ENCODE measurements at places on chromosomes 5 and 9.

DNA sequence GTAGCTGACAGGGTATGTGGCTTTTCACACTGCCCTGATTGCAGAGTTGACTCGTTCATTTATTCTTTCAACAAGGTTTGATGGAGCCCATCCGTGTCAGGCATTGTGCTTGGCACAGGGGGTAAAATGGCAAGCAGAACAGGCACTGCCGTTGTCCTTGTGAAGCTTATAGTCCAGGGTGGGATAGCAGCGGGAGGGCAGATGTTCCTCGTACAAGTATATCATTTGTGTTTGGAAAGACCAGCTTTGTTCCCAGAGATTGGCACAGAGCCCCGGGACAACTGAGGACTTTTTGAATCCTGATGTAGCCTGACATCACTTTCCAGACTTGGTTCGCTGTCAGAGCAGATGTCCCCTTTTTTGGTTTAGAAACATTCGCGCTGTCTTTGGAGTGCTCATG, 50.9 kb downstream of the MVB12B start:
- DNase-seq, result no peak

- DNase-seq, result peak; percentile 76
Observed at GRCh38 chr5:154857530-154858296, 714 bp upstream of the CNOT8 start.

DNA sequence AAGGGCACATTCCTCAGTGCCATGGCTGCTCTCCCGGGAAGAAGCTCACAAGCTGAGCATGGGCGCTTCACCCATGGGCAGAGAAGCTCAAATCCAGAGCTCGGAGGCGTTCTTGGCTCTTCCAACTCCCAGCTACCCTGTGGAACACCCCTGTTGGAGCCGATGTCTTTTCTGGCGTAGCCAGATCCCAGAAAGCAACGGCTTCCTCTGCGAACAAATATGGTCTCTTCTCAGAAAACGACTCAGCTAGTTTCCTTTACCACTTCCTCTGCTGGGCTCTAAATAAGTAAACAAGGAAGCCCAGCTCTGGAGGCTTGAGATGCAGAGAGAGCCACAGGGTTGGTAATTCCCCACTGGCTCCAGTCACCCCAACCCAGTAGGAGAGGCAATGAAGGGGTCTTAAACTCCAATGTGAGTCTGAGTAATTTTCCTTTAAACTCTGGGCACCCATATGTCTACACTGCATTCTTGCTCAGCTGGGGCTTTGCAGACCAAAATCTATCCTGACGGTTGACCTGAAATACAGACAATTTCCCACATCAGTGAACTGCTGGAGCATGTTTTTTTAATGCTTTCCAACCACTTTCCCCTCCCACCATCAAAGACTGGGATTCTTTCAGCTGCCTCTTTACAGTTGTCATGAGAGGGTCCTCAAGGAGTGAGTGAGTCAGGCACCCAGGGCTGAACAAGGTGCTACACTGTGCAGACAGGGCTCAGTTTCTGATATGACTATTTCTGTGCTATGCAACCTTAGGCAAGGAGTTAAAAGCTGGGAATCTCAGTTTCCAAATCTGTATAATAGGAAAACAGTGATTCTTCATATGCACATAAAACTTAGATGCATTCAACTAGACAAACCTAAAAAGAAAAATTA, at the start of gene LCP2:
TSS of gene LCP2 (minus strand) at position 189 of the 874 bp plus-strand sequence. CDS start at position 23, 166 bp downstream.
- no peak for DNase-seq

DNA sequence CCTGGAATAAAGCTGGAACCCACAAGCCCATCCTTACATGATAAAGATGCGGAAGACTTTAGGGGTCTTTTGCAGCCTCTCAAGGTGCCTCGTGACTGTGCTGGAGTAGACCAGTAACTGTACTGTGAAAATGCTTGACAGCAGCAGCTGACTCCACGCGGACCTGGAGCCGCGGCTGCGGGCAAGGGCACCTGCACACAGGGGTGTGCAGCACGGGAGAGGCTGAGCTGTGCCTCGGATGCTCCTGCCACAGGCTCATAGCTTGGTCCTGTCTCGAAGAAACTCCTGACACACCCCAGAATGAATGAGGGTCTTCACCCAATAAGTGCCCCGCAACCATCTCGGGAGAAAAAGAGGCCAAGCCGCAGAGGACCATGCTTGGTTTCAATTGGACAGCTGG, 40.3 kb upstream of the CEP72 start:
- no peak for DNase-seq

GRCh38 chr5:140108093-140109017, 5.6 kb upstream of the PURA start:
- no peak for DNase-seq

- no peak for DNase-seq
Observed at GRCh38 chr5:96219580-96220281, 213.3 kb downstream of the PCSK1 start.

- DNase-seq, result no peak
Observed at GRCh38 chr5:15007646-15008045, 136.1 kb upstream of the ANKH start.

DNA sequence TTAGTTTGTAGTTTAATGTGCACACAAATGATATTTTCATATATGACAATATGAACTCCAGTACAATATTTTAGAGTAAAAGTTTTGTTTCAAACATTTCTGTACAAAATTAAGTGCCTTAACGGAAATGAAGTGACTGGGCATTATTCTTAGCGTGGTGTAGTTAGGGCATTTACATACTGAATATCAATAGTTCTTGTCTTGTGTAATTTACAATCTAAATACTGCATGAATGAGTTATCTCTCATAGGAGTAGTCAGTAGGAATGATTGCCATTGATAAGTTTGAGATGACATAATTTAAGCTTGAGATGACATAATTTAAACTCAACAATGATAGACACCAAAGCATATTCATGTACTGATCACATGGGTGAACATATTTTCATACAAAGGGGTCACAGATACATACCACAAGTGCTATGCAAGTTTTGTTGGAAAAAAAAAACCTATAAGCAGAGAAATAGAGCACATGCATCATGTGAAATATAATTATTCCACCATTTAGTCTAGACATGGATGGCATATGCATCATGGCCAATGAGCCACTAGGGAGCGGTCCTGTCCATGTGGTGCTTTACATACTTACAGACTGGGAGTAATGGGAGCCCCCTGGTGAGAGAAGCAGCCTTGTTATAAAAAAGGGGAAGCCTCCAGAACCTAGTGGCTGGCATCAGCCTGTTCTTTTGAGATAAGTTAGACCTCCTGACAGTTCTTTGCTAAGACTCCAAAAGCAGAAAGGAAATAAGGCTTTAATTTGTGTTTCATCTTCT, 1523.9 kb downstream of the MAT2B start:
- no peak for DNase-seq

- DNase-seq, result no peak
Observed at GRCh38 chr9:14770592-14770991, 48.1 kb upstream of the CER1 start.

DNA sequence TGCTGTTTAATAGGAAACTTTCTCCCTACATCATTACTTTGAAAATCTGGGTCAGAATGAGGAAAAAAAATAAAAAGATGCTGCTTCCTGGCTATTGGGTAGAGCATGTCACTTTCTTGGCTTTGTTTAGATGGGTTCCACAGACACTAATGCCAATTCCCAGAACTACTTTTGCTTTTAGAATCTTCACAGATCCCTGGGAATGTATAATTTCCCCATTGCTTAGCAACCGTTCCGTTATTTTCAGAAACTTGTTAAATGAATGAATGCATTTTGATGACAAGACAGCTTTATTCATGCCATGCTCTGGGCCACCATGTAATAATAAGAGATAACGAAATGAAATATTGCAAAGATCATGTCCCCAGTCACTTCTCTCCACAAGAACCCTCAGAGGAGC, 126.5 kb upstream of the TRPC7 start:
- no peak for DNase-seq

DNA sequence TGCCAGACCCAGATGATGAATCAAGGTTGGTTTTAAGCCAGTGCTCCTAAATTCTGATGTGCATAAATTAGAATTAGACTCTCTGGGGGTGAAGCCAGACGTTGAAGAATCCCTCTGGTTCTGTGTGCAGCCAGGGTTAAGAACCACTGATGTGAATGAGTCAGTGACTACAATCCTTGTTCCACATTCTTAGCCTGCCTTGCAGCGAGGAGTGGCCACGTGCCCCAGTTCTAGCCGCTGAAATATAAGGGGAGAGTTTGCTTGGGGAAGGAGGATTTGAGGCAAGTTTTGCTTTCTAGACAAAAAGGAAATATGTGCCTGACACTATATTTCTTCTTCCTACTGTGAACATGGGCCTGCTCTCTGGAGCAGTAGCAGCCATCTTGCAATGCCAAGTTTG, 34.2 kb upstream of the MSH3 start:
- no peak for DNase-seq

DNA sequence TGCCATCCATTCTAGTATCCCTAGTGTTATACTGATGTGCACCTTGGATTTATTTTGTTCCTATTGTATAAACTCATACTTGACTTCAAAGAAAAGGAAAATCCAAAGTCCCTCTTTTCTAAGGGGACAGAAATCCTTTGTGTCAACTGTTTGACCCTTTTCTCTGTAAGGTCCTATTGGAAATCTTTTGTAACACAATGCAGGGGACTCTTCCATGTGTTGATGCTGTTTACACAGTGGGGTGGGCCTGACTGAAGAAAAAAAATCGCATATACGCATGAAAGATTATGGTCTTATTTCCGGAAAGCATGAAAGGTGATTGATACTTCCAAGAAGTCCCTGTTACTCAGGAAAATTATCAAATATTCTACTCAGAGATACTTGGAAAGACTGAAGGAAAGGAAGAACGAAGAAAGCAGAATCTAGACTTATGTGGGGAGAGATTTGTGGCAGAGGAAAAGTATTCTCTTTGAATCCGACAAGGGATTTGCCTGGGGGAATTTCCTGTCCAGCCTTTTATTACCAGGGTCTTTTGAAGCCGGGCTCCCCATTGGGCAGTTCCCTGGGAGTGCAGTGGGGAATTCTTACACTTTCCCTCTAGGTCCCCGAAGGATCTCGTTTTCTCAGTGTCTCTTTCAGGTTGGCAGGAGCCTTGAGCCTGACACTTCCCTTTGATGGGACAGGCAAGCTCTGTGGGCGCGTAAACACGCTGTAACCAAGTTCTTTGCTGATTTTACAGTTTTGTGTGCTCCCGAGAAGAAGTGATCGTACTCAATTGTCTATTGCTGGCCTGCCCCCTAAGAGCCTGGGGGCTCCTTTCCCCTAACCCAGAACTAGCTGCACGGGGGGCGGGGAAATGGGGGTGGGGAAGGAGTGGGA, 779 bp upstream of the VCAN start:
- no peak for DNase-seq

DNA sequence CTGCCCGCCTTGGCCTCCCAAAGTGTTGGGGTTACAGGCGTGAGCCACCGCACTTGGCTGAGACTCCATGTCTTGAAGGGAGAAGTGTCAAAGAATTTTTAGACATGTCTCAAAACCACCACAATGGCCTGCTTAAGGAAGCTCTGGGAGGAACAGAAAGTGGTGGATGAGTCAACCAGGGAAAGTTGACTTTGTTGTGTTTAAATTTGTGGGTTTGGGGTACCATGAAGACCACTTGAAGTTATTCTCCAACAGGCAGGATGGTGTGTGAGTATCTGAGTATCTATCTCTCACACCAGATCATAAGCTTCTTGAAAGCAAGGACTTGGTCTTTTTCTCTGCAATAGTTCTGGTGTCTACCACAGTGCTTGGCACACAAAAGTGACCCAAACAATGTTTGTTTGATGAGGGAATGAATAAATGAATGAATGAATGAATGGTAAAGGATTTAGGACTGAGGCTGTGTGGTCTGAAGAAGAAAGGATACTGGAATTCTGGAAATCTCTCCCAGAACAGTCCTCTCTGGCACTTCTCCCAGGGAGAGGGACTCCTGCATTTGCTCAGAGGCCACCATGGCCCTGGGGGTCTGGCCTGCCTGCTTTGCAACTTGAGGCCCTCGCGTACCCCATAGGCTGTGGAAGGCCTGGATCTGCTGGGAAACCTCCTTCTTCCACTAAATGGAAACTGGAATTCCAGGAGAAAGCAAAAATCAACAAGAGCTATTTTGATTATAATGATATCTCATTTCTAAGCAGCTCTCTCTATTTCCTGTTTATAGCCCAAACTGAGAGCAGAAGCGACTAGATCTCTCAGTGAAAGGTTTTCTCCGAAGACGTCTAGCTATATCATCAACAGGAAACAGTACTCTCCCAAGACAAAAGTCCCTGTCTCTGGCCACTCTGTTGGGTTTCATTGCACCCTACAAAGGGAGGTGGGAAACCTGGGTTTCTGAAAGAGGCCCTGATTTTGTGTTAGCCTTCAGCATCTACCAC, 187.9 kb downstream of the PALM2AKAP2 start:
- no peak for DNase-seq

DNA sequence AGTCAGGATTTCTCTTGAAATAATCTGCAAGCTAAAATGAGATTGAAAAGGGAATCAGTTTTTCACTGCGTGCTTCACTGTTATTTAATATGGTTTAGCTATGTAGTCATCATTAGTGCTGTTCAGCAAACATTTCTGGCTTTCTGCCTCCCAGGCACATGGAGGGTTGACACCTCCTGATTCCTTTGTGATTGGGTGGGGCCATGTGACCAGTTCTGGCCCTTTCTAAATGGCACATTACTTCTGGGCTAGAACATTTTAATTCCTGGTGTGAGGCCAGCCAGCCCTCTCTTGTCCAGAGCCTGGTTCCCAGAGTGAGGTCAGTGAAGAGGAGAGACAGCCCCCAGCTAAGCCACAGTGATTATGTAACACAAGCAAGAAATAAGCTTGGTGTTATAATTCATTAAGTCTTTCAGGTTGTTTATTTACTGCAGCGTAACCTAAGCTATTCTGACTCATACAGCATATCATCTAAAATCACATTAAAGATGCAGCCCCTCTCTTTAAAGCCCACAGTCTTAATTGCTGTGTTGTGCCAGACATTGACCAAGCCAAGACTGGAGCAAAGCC, 17.4 kb upstream of the ARSI start:
- DNase-seq, result no peak

DNA sequence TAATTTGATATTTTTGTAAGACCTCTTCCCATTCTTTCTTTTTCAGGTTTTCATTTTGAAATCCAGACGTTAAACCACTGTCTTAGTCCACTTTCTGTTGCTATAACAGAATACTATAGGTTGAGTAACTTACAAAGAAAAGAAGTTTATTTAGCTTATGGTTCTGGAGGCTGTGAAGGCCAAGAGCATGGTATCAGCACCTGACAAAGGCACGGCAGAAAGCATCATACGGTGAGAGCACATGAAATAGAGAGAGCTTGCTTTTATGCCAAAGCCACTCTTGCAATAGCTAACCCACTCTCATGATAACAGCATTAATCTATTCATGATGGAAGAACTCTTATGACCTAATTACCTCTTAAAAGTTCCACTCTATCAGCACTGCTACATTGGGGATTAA, 255.6 kb upstream of the PDE4D start:
- DNase-seq, result no peak

- DNase-seq, result no peak
Observed at GRCh38 chr9:77521091-77521490, 127.0 kb downstream of the GNA14 start.

Data from activated CD4-positive, CD25-positive, alpha-beta regulatory T cell treated with anti-CD3 and anti-CD28 coated beads, Interleukin-2, amount 50 U/mL, for 16 hours (primary cell).